ENCODE measurements at places on chromosomes 4 and X.

- DNase-seq, result no peak
Measured at GRCh38 chrX:42220666-42221065, 297.3 kb upstream of the CASK start.

DNA sequence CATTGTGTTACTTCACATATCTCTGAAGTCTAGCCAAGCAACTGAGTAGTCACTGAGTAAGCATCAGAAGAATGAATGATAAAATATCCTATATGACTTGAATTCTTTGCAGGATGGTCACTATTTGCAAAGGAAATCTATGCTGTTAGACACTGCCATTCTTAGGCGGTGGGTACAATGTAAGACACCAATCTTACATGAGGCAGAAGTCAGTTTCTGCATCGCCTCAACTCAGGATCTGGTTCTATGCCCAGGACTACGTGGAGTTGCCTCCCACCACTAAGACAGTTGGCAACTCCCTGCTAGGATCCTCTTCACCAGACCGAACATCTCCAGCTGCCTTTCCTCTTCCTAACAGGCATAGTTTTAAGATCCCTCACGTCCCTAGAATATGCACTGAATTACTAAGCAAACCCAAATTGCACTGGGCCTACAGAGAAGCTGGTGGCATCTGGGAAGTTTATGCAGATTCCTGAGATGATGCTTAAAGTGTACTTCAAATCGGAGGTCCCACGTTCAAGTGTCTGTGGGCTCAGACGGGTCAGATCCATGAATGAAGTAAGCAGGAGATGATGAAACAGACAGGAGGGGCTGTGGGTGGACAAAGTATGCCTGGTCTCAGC is 45.6 kb downstream of the SEL1L3 start:
- no peak for DNase-seq

- DNase-seq, result no peak
Measured at GRCh38 chr4:41360214-41360920, 103.6 kb downstream of the UCHL1 start.

GRCh38 chrX:40448793-40449192 is 132.0 kb upstream of the ATP6AP2 start:
- DNase-seq, result no peak

GRCh38 chr4:38857354-38858096 is 908 bp upstream of the TLR6 start:
- peak; percentile 68 for DNase-seq

DNA sequence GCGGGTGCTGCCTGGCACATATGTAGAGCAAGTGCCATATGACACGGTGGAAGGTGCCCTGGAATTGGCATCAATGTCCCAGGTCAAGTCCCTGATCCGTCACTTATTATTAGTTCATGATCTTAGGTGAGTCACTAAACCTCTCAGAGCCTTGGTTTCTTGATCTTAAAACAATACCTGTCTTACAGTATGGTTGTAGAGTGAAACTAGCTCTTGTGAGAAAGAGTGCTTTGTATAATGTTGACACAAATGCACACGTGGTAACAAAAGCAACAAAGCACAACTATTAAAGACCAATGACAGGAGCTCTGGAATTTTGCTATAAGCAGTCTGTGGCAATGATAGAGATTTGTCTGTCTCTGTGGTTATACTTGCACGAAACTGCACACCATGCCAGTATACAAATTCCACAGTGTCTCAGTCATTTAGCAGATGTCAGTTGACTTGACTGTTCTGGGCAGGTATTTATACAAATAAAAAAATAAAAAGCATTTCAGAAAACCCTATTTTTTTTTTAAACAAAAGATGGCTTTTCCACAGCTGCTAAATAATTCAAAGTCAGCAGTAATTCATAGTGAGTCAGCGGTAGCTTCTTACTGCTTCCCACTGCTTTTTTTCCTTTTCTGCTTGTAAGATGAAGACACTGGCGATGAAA is 19.7 kb upstream of the ACSL1 start:
- no peak for DNase-seq

GRCh38 chr4:8568068-8568668 is 12.0 kb upstream of the GPR78 start:
- DNase-seq, result no peak

GRCh38 chr4:174437749-174438148 is 84.5 kb downstream of the HPGD start:
- no peak for DNase-seq

DNA sequence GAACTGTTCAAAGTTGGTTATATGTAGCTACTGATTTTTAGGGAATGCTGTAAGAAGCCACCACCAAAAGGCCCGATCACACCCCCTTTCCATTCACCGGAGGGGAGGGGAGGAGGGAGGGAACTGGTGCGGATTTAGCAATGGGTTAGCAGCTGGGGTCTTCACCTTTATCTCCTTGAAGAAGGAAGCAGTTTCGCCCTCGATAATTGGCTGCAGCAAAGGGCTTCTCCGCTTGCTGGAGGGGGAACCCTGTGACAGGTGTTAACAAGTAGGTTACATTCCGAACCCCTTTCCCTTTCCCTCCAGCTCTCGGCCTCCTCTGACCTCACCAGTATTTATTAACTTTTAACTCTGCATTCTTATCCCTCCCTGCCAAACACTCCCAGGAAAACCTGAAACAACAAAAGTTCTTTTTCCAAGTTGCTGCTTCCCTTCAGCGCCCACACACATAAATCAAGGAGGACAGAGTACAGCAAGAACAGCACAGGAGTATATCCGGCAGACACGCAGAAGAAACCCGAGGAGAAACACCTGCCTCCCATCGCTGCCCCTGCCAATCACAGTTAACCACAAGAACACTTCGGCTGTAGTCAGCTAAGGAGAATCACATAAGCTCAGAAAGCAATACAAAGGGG is 39.8 kb upstream of the NAP1L5 start:
- DNase-seq, result peak; percentile 14

DNA sequence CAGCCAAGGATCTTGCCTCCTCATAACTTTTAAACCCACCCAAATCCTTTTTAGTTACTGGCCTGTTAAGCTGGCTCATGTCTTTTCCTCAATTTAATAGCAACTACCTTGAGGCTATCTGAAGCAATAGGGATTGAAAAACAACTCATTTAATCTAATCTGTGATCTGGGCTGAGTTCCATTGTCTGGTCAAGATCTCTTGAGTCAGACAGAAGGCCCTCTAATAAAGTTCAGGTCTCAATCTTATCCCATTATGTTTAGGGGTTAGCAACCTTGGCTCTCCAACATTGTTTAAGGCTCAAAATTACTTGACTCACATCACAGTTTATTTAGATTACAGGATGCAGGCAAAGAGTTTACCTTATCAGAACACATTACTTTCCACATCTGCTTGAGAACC is 436.1 kb downstream of the ANKRD50 start:
- no peak for DNase-seq
